ENCODE measurements at places on chromosomes 16 and 17.

DNA sequence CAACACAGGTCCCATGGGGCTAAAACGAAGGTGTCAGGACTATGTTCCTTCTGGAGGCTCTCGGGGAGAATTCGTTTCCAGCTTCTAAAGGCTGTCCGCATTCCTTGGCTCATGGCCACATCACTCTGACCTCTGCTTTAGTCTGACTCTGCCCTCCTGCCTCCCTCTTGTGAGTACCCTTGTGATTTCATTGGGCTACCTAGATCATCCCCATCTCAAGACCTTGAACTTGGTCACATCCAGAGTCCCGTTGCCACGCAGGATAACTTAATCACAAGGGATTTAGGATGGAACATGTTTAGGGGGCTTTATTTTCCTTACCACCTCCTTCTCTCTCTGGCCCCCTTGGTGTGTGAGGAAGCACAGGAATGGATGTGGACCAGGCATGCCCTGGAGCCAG, 160.9 kb upstream of the PLCG2 start:
- DNase-seq, result no peak

- DNase-seq, result peak; percentile 29
These were observed at the start of gene ZNF778 for GRCh38 chr16:89217388-89218191. Gene ZNF778, plus strand, starts transcription at chr16:89217703. Its CDS starts 3,425 bp downstream, at chr16:89221128.

- DNase-seq, result no peak
These were observed 37.0 kb upstream of the AKAP1 start for GRCh38 chr17:57048096-57048495.

GRCh38 chr16:83843657-83844056, 35.9 kb downstream of the HSBP1 start:
- DNase-seq, result no peak

- no peak for DNase-seq
These were observed 1.9 kb downstream of the FBXL8 start for GRCh38 chr16:67161595-67162058.

- no peak for DNase-seq
These were observed 111.3 kb upstream of the SMURF2 start for GRCh38 chr17:64773386-64773835.

GRCh38 chr17:83006515-83007455, 72.6 kb upstream of the METRNL start:
- no peak for DNase-seq

DNA sequence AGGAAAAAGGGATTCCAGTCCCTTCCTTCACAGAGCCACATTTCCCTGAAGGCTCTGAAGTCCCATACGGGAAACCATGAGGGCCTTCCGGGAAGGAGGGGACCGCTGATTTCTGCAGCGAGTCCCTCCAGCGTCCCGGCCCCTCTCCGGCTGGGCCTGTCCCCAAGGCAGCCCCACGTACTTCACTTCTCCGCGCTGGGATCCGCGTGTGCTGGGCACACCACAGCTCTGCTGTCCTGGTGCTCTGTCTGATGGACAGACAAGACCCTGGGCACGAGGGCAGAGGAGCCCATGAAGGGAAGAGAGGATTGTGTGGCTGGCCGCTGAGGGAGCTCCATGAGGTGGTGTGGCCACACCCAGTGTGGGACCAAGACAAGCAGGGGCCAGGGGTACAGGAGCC, 57.1 kb downstream of the PRMT7 start:
- no peak for DNase-seq

- DNase-seq, result no peak
These were observed 1.4 kb downstream of the PPP1R9B start for GRCh38 chr17:50149091-50149416.

- DNase-seq, result no peak
These were observed 310.4 kb downstream of the KCNJ2 start for GRCh38 chr17:70479779-70480178.

- no peak for DNase-seq
These were observed 1347.6 kb downstream of the CDH11 start for GRCh38 chr16:63774302-63774701.

- DNase-seq, result no peak
These were observed 138.6 kb downstream of the MAP2K6 start for GRCh38 chr17:69552986-69553667.

DNA sequence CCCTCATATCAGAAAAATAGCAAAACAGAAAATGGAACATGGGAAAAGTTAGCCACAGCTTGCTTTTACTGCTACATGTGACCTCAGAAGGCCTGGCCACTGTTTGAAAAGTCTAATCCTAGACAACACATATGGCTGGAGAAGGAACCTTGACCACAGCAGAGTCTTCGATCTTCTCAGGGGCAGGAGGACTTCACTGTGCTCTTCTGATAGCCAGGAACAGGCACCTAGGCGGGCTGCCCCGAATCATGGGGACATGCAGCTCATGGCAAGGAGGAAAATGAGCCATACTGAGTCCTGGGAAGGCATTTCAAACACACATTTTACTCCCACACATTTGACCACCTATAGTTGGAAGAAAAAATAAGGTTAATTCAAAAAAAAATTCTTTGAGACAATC, 31.1 kb upstream of the ADORA2B start:
- no peak for DNase-seq

- no peak for DNase-seq
These were observed 69.0 kb downstream of the PLXDC1 start for GRCh38 chr17:39082482-39082881.

- no peak for DNase-seq
These were observed 287.3 kb upstream of the CCL2 start for GRCh38 chr17:33967608-33968349.

GRCh38 chr16:15538507-15538906, 104.1 kb downstream of the BMERB1 start:
- DNase-seq, result peak; percentile 39

DNA sequence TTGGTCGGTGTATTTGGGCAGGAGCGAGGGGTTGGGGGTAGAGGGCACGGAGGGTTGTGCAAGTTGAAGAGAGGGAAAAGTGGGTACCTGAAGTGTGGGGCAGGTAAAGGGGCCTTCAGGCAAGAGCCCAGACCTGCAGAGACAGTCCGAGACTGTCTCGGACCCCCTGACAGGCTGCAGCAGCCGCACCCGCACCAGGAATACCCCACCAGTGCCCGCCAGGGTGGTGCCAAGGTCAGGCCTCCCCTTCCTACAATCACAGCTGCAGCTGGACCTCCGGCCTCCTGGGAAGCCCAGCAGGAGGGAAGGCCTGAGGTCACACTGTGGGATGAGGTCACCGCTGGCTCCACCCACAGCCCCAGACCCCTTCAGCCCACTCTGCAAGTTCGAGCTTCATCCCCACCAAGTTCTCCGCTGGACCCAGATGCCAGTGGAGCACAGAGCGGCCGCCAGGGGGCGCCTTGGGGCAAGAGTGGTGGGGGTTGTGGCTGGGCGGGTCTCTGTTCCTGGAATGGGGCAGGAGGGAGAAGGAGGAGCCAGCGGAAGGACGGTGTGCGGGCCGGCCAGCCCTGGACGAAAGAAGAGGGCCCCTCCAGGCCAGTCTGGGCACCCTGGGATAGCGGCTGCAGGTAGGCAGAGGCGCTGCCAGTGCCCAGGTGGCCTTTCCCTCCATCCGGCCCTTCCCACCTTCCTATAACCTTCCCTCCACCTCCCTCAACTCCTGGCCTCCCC, at the start of gene HSD3B7:
TSS of gene HSD3B7 (plus strand) at position 539 of the 732 bp plus-strand sequence. CDS start 452 bp downstream, outside the sequence.
- peak; percentile 36 for DNase-seq

DNA sequence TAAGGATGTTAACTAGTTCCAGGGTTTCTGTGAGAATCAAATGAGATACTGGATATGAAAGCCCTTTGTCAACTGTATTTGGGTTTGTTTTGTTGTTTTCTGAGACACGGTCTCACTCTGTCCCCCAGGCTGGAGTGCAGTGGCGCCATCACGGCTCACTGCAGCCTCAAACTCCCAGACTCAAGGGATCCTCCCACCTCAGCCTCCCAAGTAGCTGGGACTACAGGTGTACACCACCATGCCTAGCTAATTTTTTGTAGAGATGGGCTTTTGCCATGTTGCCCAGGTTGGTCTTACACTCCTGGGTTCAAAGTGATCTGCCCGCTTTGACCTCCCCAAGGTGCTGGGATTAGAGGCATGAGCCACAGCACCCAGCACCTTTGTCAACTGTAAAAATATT, 8.9 kb downstream of the SUPT4H1 start:
- DNase-seq, result no peak

GRCh38 chr17:51890710-51891109, 267.8 kb downstream of the CA10 start:
- no peak for DNase-seq

DNA sequence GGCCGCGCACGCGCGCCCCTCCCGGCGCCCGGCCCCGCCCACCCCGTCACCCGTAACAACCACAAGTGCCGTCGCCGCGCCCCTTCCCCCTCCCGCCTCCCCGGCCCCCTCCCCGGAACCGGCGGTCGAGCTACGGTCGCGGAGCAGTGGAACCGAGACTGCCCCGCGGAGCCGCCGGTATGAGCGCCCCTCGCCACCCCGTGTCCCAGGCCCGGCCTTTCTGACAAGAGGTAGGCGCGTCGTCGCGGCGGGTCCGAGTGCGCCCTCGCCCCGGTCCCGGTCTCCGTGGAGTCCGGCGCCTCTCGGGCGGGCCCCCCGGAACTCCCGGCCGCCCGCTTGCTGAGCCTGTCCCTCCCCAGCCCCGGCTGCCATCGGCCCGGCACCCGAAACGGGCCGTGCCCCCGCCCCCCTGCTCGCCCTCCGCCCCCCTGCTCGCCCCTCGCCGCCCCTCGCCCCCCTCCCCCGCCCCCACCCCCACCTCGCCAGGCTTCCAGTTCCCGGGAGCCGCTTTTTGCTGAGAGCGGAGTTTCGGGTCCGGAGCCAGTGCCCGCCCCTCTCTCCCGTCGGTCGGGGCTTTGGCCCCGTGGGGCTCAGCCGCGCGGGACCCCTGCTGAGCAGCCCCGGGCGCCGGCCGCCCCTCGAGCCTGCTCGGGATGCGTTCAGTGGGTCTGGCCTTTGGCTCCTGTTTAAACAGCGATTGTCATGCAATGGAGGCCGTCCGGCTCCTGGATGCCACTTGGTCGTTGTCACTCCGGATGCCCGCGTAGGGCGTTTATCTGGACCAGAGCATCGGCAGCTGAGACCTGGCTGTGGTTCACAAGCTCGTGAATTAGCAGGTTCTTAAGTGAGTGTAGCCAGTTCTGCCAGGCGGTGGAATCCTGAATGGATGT, at the start of gene SEC14L1:
TSS of gene SEC14L1 (plus strand) at position 92 of the 890 bp plus-strand sequence. CDS start 2,628 bp downstream, outside the sequence.
- DNase-seq, result no peak

DNA sequence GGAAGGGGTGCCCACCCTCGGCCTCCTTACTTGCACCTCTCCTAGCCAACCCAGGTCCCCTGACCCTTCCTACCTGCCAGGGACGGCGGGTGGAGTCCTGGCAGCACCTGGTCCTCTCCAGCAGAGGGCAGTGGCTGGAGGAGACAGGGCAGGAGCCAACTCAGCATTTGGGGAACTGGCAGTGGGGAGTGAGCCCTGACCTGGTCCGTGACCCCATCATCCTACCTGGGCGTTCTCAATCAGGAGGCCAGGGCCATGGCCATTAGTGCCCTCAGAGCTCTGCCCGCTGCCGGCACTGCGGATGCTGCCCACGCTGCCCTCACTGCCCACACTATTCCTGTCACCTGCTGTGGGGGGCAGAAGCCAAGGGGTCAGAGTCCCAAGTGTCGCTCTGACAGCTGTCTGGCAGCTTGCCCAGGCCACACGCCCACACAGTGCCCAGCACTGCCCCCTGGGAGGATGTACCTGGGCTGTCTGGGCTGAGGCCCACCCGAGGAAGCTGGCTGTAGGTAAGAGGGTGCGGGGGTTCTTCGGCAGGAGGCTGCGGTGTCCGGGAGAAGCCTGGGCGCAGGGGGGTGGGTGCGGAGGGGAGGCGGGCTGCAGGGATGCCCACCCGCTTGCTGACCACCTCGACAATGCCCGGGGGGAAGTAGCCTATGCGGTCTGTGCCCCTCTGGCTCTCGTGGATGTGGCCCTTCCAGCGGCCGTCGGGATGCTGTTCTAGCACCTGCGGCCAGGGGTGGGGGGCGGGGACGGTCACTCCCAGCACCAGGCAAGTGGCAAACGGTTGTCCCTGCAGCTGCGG, 10.8 kb downstream of the CASKIN2 start:
- no peak for DNase-seq

DNA sequence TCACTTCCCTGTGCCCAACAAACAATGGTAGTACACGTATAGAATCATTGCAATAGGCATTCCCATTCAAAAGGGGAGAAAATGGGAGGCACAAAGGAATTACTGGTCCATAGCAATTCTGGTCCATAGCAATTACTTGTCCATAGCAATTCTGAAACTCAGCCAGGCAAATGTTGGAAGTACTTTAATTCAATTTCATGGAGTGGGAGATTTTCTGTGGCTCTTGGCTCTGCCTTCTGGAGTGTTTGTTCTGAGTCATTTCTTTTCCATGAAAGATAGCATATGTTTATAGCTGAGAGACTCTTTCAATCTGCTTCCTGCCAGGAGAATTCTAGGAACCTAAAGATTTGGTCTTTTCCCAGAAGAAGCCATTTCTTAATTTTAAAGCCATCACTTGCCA, 182.8 kb upstream of the ELAC2 start:
- DNase-seq, result no peak

GRCh38 chr16:8398548-8398947, 191.8 kb downstream of the TMEM114 start:
- DNase-seq, result no peak

GRCh38 chr17:13646969-13647542, 45.3 kb upstream of the HS3ST3A1 start:
- DNase-seq, result no peak

DNA sequence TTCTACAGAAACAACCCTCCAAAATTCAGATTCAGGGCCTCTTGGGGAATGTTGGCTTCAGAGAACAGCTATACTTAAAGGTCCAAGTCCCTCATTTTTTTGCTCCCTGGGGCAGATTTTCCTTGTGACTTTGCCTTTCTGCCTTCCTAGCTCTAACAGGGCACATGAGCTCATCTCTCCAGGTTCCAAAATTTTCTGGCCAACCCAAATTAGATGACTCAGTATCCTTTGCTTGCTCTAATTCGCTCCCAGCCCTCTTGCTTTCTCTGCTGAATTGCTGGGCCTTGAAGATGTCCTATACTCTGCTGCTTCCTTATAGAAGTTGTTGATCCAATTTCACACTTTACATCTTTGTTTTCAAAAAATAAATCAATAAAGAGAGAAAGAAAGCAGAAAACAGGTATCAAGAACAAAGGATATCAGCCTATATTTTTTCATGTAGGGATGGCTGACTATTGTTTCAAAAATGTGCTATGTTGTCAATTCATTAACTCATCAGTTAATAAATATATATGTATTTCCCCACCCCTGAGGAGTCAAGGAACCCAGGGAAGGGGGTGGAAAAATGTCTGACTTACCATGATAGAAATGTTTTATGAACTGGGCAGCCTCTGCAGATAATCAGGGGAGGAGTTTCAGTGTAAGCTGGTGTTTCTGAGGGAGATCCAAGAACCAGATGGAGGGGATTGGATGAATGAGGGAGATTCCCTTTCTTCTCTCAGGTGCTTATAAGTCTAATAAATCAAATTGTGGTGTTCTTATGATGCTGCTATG, 1.0 kb upstream of the KRTAP4-2 start:
- no peak for DNase-seq

GRCh38 chr16:79112462-79112861, 488.1 kb downstream of the MAF start:
- no peak for DNase-seq
